Smooth muscle cell of bladder (primary cell): ENCODE measurements at places on chromosomes 4 and X. TPM values are rescaled to one million over a fixed set of nuclear protein-coding genes. Genes with fewer than 3 reads are reported as not detected.

RASSF6 gene
- under 0.01 TPM in 2 replicates for total RNA-seq

KLB gene
- total RNA-seq, result not detected in 2 replicates

ASMT gene
- not detected in 2 replicates for total RNA-seq

SEC31A gene
- total RNA-seq, result 314 and 324 TPM in 2 replicates

NLGN4X gene
- total RNA-seq, result 0.14 and 0.55 TPM in 2 replicates

GAGE1 gene
- under 0.01 TPM in 1 of 2 replicates, not detected in the other for total RNA-seq

RPS6KA3 gene
- total RNA-seq, result 36.1 and 36.7 TPM in 2 replicates

FUNDC1 gene
- total RNA-seq, result 9.2 and 10.1 TPM in 2 replicates

MAGEA9B gene
- total RNA-seq, result 0.14 TPM in 1 of 2 replicates, not detected in the other

HMGN5 gene
- total RNA-seq, result 0.46 and 1.00 TPM in 2 replicates

BEX3 gene
- 462 and 464 TPM in 2 replicates for total RNA-seq

NAA15 gene
- 17.5 and 22.2 TPM in 2 replicates for total RNA-seq

IQSEC2 gene
- 5.1 and 7.4 TPM in 2 replicates for total RNA-seq

EFHC2 gene
- 0.28 and 0.46 TPM in 2 replicates for total RNA-seq

MAGED4 gene
- 43.0 and 45.2 TPM in 2 replicates for total RNA-seq

GPC4 gene
- 0.28 and 0.83 TPM in 2 replicates for total RNA-seq

AFM gene
- not detected in 2 replicates for total RNA-seq

FAM241A gene
- 0.85 and 0.92 TPM in 2 replicates for total RNA-seq

OGT gene
- total RNA-seq, result 63.3 and 78.9 TPM in 2 replicates

SLC39A8 gene
- total RNA-seq, result 41.0 and 48.5 TPM in 2 replicates

GATA1 gene
- not detected in 2 replicates for total RNA-seq

ARHGEF6 gene
- total RNA-seq, result 11.6 and 12.1 TPM in 2 replicates

GAK gene
- 49.6 and 59.4 TPM in 2 replicates for total RNA-seq

LAP3 gene
- 77.5 and 84.3 TPM in 2 replicates for total RNA-seq

ARHGAP10 gene
- total RNA-seq, result 26.7 and 30.8 TPM in 2 replicates

RASGEF1B gene
- total RNA-seq, result 0.46 and 0.57 TPM in 2 replicates

DOK7 gene
- not detected in 2 replicates for total RNA-seq

PPEF2 gene
- total RNA-seq, result not detected in 2 replicates

GRIA3 gene
- total RNA-seq, result 2.0 and 8.1 TPM in 2 replicates

FAM9C gene
- total RNA-seq, result under 0.01 and 0.18 TPM in 2 replicates

EDA2R gene
- 11.7 and 13.6 TPM in 2 replicates for total RNA-seq

LRRC66 gene
- 0.43 and 0.46 TPM in 2 replicates for total RNA-seq

NDP gene
- 0.28 and 0.43 TPM in 2 replicates for total RNA-seq

ASB5 gene
- total RNA-seq, result 2.4 and 6.4 TPM in 2 replicates

LEF1 gene
- 0.14 TPM in 1 of 2 replicates, not detected in the other for total RNA-seq

DYNLT3 gene
- total RNA-seq, result 43.7 and 47.8 TPM in 2 replicates

GABRQ gene
- total RNA-seq, result not detected in 2 replicates

DCAF12L2 gene
- total RNA-seq, result under 0.01 TPM in 1 of 2 replicates, not detected in the other

ADH1A gene
- not detected in 2 replicates for total RNA-seq

MPP1 gene
- total RNA-seq, result 30.3 and 33.7 TPM in 2 replicates

AMBN gene
- total RNA-seq, result not detected in 2 replicates

PCDH19 gene
- under 0.01 TPM in 2 replicates for total RNA-seq

UCHL1 gene
- 500 and 612 TPM in 2 replicates for total RNA-seq

GLRB gene
- total RNA-seq, result 5.8 and 10.2 TPM in 2 replicates

XPNPEP2 gene
- total RNA-seq, result 0.85 and 1.9 TPM in 2 replicates

ALB gene
- 0.09 and 0.14 TPM in 2 replicates for total RNA-seq

SORCS2 gene
- 1.1 and 3.8 TPM in 2 replicates for total RNA-seq

MAGEA11 gene
- total RNA-seq, result under 0.01 and 0.09 TPM in 2 replicates

HSFX1 gene
- 0.37 and 0.71 TPM in 2 replicates for total RNA-seq

PRPS2 gene
- 24.5 and 35.6 TPM in 2 replicates for total RNA-seq
